ENCODE measurements at places on chromosomes 1 and 21. TPM values are rescaled to one million over a fixed set of nuclear protein-coding genes. Genes with fewer than 3 reads are reported as not detected.
A peak's percentile ranks its signal among the peaks of the same experiment; 100 is the strongest.

PLA2G4A gene
- polyA plus RNA-seq: not detected

LCE6A gene
- polyA plus RNA-seq: not detected

PRKAA2 gene
- not detected for polyA plus RNA-seq

SNX7 gene
- polyA plus RNA-seq: not detected

- peak; percentile 13 for DNase-seq
- peak within 1 kb of the TSS; percentile 54 for H3K4me3 ChIP-seq
- no peak within 1 kb of the TSS for H3K27ac ChIP-seq
- H3K27me3 ChIP-seq: peaks cover 17% of the 10 kb centered on the region
- H3K4me1 ChIP-seq: no peaks in the 10 kb centered on the region
These were observed at the start of gene C4BPB for GRCh38 chr1:207088701-207089626. TSS of gene C4BPB (plus strand) at chr1:207088860. CDS start at chr1:207089532, 672 bp downstream.

DNA sequence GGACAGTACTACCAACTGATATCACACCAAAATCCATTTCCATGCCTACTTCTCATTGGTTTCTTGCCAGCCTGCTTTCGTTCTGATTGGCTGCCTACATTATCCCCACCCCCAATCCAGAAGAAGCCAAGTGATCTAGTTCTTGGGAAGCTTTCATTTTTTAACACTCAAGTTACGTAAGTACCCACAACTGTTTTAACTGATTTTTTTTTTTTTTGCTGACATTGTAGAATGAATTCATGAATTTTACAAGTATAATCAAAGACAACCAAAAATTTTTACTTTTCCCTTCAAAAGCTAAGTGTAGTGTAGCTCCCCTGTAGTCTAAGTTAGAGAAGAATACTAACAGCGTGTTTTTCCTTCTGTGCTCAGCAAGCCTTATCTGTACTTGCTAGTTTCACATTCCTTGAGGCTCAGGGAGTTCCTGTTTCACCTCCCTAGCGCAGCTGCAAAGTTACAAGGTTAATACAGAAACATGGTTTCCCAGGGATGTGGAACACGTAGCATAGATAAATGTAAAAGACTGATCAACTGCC lies at the start of gene SLC9C2:
TSS of gene SLC9C2 (minus strand) at position 17 of the 536 bp plus-strand sequence. CDS start 1,296 bp downstream, outside the sequence.
- H3K27ac ChIP-seq: no peak within 1 kb of the TSS
- no peak for DNase-seq
- no peaks in the 10 kb centered on the region for H3K4me1 ChIP-seq
- no peak within 1 kb of the TSS for H3K4me3 ChIP-seq
- H3K27me3 ChIP-seq: peaks cover 4% of the 10 kb centered on the region

- no peak overlapping the region for H3K4me3 ChIP-seq
- no peaks in the 10 kb centered on the region for H3K4me1 ChIP-seq
- H3K36me3 ChIP-seq: no peaks in the 10 kb centered on the region
- DNase-seq: no peak
These were observed 68.9 kb downstream of the SNRPE start for GRCh38 chr1:203930342-203930741.

DNA sequence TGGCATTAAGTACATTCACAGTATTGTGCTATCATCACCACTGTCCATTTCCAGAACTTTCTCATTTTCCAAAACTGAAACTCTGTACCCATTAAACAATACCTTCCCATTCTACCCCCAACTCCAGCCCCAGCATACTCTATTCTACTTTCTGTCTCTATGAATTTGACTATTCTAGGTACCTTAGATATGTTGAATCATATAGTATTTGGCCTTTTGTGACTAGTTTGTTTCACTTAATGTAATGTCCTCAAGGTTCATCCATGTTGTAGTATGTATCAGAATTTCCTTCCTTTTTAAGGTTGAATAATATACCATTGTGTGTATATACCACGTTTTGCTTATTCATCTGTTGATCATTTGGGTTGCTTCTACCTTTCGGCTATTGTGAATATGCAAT lies 11.5 kb downstream of the MTR start:
- H3K36me3 ChIP-seq: peaks cover 75% of the 10 kb centered on the region
- no peak for DNase-seq
- no peaks in the 10 kb centered on the region for H3K27me3 ChIP-seq
- no peak overlapping the region for H3K27ac ChIP-seq
- H3K4me3 ChIP-seq: no peak overlapping the region

DNA sequence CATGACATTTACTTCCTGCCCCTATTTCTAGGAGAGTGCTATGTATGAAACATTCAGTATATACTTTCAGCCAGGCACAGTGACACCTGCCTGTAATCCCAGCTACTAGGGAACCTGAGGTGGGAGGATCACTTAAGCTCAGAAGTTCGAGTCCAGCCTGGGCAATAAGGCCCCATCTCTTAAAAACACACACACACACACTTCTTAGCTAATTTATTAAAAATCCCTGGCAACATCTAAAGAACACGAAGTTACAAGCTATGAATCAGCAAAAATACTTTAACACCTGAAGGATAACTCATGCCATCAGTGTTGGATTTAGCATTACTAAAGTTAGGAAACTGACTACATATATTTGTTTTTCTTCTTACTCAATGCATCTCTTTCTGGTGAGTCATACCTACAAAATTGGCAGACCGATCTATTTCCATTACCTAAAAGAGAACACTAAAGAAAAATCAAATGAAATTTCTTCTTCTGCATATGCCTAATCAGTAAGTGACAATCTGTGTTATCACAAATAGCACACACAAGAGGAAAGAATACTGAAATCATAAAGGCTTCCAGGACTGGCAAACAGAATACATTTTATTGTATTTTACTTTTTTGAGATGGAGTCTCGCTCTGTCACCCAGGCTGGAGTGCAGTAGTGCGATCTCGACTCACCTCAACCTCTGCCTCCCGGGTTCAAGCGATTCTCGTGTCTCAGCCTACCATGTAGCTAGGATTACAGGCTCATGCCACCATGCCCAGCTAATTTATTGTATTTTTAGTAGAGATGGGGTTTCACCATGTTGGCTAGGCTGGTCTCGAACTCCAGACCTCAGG lies 41.4 kb downstream of the RNF115 start:
- peaks cover 19% of the 10 kb centered on the region for H3K36me3 ChIP-seq
- H3K4me1 ChIP-seq: no peaks in the 10 kb centered on the region
- no peak for DNase-seq
- no peak overlapping the region for H3K4me3 ChIP-seq

- H3K36me3 ChIP-seq: no peaks in the 10 kb centered on the region
- DNase-seq: no peak
- no peak overlapping the region for H3K27ac ChIP-seq
- H3K4me3 ChIP-seq: no peak overlapping the region
These were observed 9.8 kb downstream of the DISP1 start for GRCh38 chr1:222824641-222825040.

DNA sequence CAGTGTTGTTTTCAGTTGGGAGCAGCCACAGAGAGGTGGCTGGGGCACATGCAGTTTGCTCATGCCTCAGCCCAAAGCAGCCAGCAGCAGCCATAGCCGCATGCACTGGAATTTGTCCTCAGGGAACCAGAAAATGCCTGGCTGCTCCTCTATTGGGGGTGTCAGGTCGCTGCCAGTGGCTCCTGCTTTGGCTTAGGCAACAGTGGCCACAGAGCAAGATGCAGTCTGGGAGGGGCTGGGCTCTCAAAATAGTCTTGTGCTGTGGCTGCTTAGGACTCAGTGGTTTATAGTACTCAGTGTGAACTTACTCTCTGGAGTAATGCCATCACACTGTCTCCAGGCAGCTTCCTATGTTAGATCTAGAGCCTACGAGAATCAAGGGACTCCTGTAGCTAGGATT lies 25.0 kb downstream of the CD55 start:
- no peak for DNase-seq
- H3K36me3 ChIP-seq: peaks cover 51% of the 10 kb centered on the region
- H3K4me3 ChIP-seq: no peak overlapping the region
- H3K4me1 ChIP-seq: no peaks in the 10 kb centered on the region
- no peak overlapping the region for H3K27ac ChIP-seq

GRCh38 chr1:56780128-56780750 lies 39.0 kb downstream of the FYB2 start:
- no peak for DNase-seq
- no peaks in the 10 kb centered on the region for H3K4me1 ChIP-seq
- no peak overlapping the region for H3K27ac ChIP-seq
- H3K27me3 ChIP-seq: no peaks in the 10 kb centered on the region
- no peaks in the 10 kb centered on the region for H3K36me3 ChIP-seq
- H3K4me3 ChIP-seq: no peak overlapping the region

GRCh38 chr1:206578068-206578977 lies 33.9 kb downstream of the EIF2D start:
- no peak for DNase-seq
- H3K27ac ChIP-seq: peak overlapping the region; percentile 86
- H3K36me3 ChIP-seq: peaks cover 37% of the 10 kb centered on the region
- no peaks in the 10 kb centered on the region for H3K27me3 ChIP-seq

GRCh38 chr1:12435639-12436344 lies 182.2 kb downstream of the DHRS3 start:
- peak overlapping the region; percentile 49 for H3K27ac ChIP-seq
- H3K27me3 ChIP-seq: no peaks in the 10 kb centered on the region
- H3K36me3 ChIP-seq: peaks cover 25% of the 10 kb centered on the region
- peaks cover 44% of the 10 kb centered on the region for H3K4me1 ChIP-seq
- H3K4me3 ChIP-seq: peak overlapping the region; percentile 22

DNA sequence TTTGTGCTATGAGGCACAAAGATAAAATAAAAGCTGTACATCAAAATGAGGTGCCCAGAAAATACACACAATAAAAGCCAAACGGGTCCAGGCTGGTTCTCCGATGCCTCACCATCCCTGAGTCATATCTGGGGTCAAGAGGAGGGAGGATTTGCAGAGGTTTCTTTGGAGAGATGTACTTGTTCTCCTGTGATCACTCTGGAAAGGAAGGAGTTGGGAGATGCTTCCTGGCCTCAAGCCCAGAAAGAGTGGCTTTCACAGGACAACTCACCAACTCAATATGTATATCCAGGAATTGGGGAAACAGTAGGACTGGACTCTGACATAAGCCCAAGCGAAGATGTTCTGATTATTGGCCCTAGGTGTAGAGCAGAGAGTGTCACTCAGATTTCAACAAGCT lies 51.9 kb downstream of the DIPK1A start:
- no peak overlapping the region for H3K4me3 ChIP-seq
- H3K36me3 ChIP-seq: peaks cover 14% of the 10 kb centered on the region
- no peaks in the 10 kb centered on the region for H3K4me1 ChIP-seq
- DNase-seq: no peak

Measured in CD4-positive, CD25-positive, alpha-beta regulatory T cell (primary cell).